ENCODE measurements at places on chromosomes 11 and 22.

- DNase-seq: no peak
Measured at GRCh38 chr22:20533879-20534265, 26.5 kb downstream of the MED15 start.

GRCh38 chr22:32714458-32715430 is 86.8 kb upstream of the TIMP3 start:
- no peak for DNase-seq

GRCh38 chr11:128691802-128692752 is 1.8 kb upstream of the FLI1 start:
- DNase-seq: no peak

DNA sequence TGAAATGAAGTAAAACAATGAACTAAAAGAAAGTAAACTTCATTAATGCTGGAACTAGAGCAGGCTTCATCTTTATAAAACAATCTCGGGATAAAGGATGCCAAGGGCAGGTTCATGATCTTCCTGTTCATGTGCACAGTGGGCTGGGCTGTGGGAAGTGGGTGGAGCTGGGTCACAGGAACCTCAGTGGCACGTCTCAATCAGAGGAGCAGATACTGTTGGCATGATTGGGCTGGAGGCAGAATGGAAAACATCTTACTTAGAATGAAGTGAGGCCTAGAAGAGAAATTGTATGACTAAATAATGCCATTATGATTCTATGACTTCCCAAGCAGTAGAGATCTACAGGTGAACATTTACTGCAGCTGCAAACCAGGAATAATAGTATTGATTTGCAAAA is 45.4 kb upstream of the CALCB start:
- no peak for DNase-seq

GRCh38 chr11:128689948-128690664 is 3.8 kb upstream of the FLI1 start:
- DNase-seq: no peak

DNA sequence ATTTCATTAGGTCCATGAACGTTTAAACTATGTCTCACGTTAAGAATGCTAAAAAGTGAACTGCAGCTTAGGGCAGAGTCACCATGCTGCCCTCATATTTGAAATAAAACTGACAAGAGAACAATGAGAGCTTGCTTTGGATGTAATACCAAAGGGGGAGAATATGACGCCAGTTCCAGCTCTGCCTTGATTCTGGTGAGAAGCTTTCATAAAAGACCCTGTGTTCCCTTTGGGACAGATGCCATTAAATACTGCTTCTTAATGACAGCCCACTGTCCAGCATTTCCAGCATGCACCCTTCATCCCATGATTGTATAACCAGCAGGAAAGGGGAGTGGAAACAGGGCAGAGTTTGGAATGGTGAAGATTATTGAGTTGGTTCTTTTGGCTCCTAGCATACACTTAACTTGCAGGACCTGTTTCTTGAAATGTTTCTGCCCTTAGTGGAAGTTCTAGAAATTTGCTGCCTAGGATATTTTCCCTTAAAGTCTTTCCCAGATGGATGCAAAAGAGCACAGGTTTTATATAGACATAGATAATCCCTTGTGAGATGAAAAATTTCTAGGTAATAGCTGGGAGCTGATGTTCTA is 139.3 kb upstream of the LDLRAD3 start:
- DNase-seq: no peak

- DNase-seq: peak; percentile 88
Measured at GRCh38 chr11:72812967-72813739, 1.1 kb upstream of the ATG16L2 start.
